Muscle of leg (tissue), 16 donors: ENCODE measurements at places on chromosomes 16 and 17. TPM values are rescaled to one million over a fixed set of nuclear protein-coding genes. Genes with fewer than 3 reads are reported as not detected.

DNA sequence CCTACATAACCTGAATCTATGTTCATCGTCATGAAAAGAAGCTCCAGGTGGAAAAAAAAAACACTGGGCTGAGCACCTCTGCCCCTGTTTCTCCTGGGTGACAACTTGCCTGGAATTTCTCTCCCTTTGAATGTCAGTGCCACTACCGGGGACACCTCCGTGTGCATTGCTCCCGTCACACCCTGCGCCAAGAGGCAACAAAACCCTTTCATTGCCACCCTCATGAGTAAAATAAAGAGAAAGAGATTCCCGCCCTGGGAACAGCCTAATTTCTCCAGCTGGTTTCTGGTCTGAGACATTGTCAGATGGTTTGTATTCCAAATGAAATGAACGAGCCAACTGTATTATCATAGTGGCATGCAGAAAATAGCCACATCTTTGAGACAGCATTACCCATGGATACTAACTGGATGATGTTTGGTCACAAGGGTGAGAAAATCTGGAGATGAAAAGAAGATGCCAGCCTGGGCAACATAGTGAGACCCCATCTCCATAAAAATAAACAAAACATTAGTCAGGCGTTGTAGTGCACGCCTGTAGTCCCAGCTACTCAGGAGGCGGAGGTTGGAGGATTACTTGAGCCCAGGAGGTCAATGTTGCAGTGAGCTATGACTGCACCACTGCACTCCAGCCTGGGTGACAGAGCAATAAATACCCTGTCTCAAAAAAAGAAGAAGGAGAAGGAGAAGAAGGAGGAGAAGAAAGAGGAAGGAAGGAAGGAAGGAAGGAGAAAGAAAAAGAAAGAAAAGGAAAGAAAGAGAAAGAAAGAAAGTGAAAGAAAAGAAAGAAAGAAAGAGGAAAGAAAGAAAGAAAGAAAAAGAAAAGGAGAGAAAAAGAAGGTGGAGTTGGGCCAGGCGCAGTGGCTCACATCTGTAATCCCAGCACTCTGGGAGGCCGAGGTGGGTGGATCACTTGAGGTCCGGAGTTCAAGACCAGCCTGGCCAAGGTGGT lies 42.2 kb upstream of the ADCY9 start:
- H3K4me1 ChIP-seq = no peaks in the 10 kb centered on the region
- no peaks in the 10 kb centered on the region for H3K36me3 ChIP-seq
- no peak overlapping the region for H3K4me3 ChIP-seq
- H3K27ac ChIP-seq = no peak overlapping the region

GRCh38 chr17:71638668-71639067 lies 482.2 kb upstream of the SOX9 start:
- H3K4me3 ChIP-seq = no peak overlapping the region
- no peaks in the 10 kb centered on the region for H3K4me1 ChIP-seq
- DNase-seq = no peak
- H3K27me3 ChIP-seq = no peaks in the 10 kb centered on the region
- no peaks in the 10 kb centered on the region for H3K36me3 ChIP-seq

DNA sequence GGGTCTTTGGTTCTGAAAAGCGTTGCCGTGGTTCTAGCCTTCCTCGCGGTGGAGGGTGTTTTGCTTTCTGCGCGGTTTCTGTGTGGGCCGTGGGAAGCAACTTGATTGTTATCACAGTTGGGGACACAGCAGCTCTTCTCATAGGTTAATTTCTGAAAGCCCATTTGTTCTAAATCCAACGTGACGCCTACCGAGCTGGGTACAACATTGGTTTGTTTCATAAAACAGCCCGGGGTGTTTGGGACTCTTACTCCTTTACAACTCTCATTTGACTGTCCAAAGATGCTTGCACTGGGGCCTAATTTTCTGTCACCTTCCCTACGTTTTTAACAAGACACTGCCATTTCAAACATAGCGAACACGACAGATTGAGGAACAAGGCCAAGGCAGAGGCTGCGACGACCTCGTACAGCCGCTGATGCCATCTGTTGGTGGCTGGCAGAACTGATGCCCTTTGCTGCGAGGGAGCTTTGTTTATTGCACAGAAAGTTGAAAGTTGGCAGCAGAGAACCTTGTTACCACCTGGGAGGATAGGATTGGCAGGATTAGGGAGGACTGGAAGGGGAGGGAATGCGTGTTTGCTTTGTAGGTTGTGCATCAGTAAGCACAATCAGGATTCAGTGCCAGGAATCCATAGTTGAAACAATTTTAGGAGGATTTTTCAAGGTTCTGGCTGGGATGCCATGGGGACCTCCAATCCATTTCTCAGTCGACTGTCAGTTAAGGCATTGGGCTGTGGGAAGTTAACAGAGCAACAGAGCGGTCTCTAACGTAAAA lies 98.3 kb downstream of the PITPNC1 start:
- peak; percentile 79 for DNase-seq
- H3K4me1 ChIP-seq = peaks cover 14% of the 10 kb centered on the region
- H3K27ac ChIP-seq = peak overlapping the region; percentile 38
- H3K4me3 ChIP-seq = no peak overlapping the region
- H3K27me3 ChIP-seq = no peaks in the 10 kb centered on the region

GRCh38 chr16:73713251-73713650 lies 583.4 kb upstream of the PSMD7 start:
- no peak overlapping the region for H3K4me3 ChIP-seq
- no peaks in the 10 kb centered on the region for H3K36me3 ChIP-seq
- no peak overlapping the region for H3K27ac ChIP-seq
- H3K27me3 ChIP-seq = no peaks in the 10 kb centered on the region
- peak; percentile 65 for DNase-seq

DNA sequence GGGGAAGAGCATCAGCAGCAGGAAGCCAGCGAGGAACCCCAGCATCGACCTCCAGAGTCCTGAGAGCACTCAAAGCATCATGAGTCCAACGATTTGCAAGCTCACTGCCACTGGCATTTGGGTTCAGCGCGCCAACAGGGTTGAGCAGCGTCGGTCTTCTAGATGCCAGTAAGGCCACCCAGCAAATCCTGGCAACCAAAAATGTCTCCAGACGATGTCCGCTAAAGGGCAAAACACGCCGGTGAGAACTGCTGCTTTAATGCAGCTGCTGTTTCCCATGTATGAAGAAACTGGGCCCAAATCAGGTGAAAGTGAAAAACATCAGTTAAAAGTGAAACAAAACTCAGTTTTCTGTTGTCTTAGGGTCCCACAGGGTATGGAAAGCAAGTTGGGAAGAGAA lies 70.2 kb downstream of the ANKRD11 start:
- no peak overlapping the region for H3K4me3 ChIP-seq
- peaks cover 22% of the 10 kb centered on the region for H3K4me1 ChIP-seq
- DNase-seq = no peak

- peak; percentile 19 for DNase-seq
- no peak overlapping the region for H3K27ac ChIP-seq
- H3K4me1 ChIP-seq = peaks cover 8% of the 10 kb centered on the region
- H3K4me3 ChIP-seq = no peak overlapping the region
- H3K36me3 ChIP-seq = no peaks in the 10 kb centered on the region
These were observed 49.6 kb upstream of the NKD1 start for GRCh38 chr16:50498431-50499155.

The DNAH17 gene
- 0.35 TPM for total RNA-seq
